Fibroblast of pulmonary artery (primary cell): ENCODE measurements at places on chromosomes 6 and 20.
A peak's percentile ranks its signal among the peaks of the same experiment; 100 is the strongest.

DNA sequence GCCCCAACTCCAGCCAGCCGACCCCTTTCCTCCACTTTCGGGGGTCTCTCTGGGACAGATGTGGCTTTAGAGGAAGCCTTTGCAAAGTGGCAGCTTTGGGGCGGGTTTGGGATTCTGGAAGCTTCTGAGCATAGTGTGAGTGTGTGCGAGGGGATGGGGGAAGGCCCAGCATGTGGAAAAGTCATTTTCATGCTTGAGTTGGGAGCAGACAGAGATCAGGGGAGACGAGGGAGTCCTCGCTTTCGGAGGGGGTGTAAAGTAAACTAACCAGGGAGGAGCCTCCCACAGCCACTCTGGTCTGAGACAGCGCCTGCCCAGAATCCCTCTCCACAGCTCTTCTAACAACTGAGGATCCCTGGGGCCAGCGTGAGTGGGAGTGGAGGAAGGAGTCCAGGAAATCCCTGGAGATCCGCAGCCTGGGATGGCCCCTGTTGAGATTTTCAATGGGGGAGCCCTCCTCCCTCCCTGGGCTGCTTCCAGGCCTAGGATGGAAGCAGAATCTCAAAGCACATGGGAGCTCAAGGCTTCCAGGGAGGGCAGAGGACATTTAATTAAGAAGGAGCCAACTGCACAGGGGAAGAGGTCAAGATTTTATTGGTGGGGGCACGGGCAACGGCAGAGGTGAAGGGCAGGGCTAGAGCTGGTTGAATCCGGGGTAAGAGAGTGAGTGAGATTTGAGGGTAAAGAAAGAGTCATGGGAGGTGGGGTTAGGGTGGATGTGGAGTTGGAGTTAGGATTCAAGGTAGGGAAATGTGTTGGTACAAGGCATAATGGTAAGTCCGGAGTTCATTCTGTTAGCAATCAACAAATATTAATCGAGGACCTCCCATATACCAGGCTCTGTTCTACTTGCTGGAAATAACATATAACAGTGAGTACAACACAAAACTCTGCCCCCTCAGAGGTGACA, 102.3 kb upstream of the FOXP4 start:
- DNase-seq = peak; percentile 31

- DNase-seq = peak; percentile 64
Observed at GRCh38 chr6:127554435-127555006, 22.5 kb upstream of the C6orf58 start.

DNA sequence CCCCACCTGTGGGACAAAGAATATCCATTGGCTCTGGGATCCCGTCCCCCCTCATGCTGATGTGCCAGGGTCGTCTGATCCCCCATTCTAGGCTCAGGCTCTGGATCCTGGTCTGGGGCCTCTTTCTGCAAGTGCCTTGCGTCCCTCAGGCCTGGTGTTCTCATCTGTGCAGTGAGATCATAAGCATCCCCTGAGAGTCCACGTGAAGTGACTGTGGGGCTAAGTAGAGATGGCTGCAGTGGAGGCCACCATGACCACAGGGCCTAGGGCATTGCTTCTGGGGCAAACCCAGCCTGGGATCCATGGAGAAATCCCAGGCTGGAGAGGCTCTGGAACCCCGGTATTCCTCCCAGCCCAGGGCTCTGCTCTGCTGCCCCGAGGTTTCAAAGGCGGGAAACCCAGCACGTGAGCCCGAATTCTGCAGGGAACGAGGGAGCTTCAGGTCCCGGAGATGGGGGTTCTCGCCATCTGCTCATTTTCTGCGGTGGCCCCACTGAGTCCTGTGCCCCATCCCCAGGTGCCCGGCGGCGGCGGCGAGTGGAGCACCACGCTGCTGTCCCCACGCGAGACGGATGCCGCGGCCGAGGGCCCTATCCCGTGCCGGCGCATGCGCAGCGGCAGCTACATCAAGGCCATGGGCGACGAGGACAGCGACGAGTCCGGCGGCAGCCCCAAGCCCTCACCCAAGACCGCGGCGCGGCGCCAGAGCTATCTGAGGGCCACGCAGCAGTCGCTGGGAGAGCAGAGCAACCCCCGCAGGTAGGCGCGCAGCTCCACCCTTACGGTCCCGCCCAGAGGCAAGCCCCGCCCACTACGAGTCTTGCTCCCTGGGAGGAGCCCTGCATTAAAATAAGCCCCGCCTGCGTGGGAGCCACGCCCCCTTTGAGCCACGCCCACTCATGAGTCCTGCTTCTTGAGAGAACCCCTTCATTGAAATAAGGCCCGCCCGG, 105.5 kb upstream of the MYL9 start:
- DNase-seq = peak; percentile 52

DNA sequence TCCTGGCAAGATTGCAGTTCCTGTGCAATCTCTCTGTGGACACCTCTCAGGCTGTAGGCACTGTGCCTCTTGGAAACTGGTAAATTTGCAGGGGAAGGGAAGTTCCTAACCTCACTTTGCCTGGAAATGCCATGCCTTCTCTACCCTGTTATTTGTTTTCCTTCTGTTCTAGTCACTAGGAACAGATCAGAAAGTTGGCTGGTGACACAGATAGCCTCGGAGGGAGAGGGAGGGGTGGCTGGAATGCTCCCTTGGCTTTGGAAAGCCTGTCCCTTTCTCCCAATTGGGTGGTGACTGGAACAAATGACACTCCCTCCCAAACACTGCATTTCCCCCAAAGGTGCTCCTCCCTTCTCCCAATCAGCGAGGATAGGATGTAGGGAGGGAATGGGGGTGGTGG, 131.5 kb upstream of the F13A1 start:
- DNase-seq = no peak
